M059J (cell line): ENCODE measurements at places on chromosomes 6 and 20. TPM values are rescaled to one million over a fixed set of nuclear protein-coding genes. Genes with fewer than 3 reads are reported as not detected.

Gene SOD2
- 73.2 and 108 TPM in 2 replicates for total RNA-seq

GRCh38 chr20:11182720-11183119, 508.9 kb upstream of the JAG1 start:
- no peak for DNase-seq

GRCh38 chr6:13228264-13229204, 99.8 kb downstream of the TBC1D7 start:
- DNase-seq, result no peak

GRCh38 chr6:69735027-69735426, 61.8 kb downstream of the LMBRD1 start:
- peak; percentile 1 for DNase-seq

DNA sequence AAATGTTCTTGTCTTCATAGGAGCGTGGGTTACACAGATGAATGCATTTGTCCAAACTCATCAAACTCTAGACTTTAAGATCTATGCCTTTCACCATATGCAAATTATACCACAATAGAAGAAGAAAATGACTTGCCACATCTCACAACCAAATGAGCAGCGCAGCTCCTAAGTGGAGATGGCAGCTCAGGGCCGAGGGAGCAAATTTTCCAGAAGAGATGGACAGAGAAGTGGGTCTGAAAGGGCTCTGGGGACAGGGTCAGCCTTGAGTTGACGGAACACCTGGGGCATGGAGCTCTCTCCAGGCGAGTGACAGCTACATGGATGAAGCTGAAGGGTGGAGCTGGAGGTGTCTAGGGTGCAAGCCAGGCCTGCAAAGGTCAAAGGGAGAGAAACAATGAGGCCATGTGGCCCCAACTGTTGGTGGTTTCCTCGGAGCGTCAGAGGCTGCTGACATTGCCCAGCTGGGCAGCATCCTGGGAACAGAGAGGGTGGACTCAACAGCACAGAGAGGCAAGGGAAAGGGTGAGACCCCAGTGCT, 228.3 kb downstream of the NRN1 start:
- no peak for DNase-seq

DNA sequence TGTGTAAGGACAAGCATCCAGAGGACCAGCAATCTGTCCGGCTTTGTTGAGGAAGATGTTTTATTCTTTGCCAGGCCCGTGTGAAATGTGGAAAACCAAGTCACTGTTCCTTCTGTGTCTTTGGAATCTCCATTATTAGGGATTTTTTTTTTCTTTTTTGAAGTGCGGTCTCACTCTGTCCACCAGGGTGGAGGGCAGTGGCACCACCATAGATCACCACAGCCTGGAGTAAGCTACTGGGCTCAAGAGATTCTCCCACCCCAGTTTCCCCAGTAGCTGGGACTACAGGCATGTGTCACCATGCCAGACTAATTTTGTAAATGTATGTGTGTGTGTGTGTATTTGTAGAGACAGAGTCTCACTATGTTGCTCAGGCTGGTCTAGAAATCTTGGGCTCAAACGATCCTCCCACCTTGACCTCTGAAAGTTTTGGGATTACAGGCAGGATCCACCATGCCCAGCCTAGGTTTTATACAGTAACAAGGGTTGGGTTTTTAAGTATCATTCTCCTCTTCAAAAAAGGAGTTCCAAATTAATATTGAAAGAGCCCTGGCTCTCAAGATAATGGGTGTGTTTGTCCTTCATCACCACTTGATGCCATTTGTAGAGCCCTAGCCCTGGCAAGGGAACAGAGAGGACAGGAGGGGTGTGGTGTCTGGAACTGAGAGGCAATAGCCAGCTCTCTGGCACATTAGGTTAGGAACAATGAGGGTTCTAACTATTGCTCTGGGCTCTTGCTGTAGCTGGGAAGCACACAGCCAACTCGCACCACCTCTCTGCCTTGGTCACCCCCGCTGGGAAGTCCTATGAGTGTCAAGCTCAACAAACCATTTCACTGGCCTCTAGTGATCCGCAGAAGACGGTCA, 3.1 kb downstream of the LAMP5 start:
- no peak for DNase-seq

Gene GRIK2
- total RNA-seq, result 0.12 and 2.4 TPM in 2 replicates

GRCh38 chr20:31260326-31260932, 3.0 kb downstream of the DEFB115 start:
- DNase-seq, result peak; percentile 20

GRCh38 chr20:51732096-51732791, 35.9 kb downstream of the ATP9A start:
- peak; percentile 38 for DNase-seq

GRCh38 chr6:20349225-20349624, 52.5 kb upstream of the E2F3 start:
- DNase-seq, result no peak

DNA sequence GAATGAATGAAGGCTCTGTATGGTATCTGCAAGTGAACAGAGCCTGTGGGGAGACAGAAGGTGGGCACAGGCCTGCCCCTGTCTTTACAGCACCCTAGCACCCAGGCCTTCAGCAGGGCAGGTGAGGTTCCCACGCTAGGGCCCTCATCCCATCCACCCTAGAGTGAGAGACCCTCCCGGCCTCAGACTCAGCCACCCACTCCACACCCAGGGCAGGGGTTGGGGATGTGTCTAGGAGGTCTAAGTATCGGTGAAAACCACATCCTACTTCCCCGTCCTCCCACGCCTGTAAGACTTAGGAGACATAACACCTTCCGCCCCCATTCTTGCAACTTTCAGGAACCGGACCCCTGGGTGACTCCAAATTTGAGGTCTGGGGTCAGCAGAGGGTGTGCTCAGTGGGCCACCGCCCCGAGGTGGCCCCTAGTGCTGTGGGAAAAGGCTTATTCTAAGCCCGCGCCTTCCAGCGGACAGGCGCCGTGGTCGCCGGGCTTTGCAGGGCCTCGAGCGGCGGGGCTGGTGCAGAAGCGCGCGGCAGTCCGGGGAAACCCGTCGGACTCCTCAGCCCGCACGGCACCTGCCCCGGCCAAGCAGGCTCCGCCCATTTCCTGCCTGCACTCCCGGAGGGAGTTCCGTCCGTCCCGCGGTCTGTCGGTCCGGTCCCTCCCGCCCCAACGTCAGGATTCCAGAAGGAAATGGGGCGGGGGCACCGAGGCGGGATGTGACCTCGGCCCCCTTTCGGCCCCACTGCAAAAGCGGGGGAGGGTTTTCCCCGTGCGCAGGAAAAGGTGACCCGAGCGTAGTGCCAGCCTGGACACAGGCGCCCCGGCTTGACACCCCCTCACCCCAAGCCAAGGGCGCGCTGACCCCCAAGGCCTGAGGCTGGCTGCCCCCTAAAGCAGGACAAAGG, 868 bp downstream of the SAMD10 start:
- no peak for DNase-seq

Gene CD83
- total RNA-seq, result 6.8 and 8.9 TPM in 2 replicates

Gene SAMD10
- total RNA-seq, result 0.42 and 1.2 TPM in 2 replicates

Gene HLA-DOB
- total RNA-seq, result 5.7 and 6.3 TPM in 2 replicates

GRCh38 chr6:33412140-33413009, 1.6 kb downstream of the PHF1 start:
- no peak for DNase-seq

DNA sequence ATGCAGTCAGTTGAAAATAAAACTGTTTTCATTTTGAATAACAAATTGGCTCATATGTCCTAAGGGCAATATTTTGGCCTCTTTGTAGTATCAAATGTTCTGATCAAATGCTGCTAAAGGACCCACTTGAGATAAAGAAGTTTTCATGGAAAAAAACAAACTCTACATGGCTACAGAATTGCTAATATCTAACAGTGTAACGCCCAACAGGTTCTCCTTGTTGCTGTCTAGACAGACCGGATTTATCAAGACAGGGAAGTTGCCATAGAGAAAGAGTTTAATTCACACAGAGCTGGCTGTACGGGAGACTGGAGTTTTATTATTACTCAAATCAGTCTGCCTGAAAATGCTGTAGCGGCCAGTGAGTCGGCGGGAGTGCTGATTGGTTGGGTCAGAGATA, 19.4 kb upstream of the MAN1A1 start:
- no peak for DNase-seq

DNA sequence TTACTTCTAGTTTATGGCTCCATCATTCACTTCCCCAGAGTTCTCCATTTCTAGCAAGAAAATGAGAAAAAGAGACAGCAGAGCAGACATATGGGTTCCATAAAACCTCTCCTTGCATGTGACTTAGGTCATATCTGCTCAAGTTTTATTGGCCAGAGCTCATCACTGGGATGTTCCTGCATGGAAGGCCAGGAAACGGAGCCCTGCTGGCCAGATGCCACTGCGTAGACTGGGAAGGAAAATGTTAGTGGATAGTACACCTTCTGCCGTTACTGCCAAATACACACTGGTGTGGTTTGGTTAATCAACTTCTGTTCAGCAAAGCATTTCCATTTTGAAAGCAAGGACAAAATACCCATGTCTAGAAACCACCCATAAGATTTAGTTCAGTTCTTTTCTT, 220.6 kb upstream of the TSHZ2 start:
- DNase-seq, result no peak

- DNase-seq, result peak; percentile 61
These were observed 181.6 kb upstream of the RGS17 start for GRCh38 chr6:153312634-153313033.

Gene GTSF1L
- total RNA-seq, result not detected in 2 replicates

- DNase-seq, result no peak
These were observed 23.8 kb upstream of the TMEM30A start for GRCh38 chr6:75308250-75308988.

Gene CLVS2
- total RNA-seq, result not detected in 2 replicates

Gene HLA-DQB1
- not detected in 2 replicates for total RNA-seq

GRCh38 chr6:106039897-106040592, 46.1 kb upstream of the PRDM1 start:
- DNase-seq, result peak; percentile 51

Gene CCN6
- not detected in 2 replicates for total RNA-seq

Gene SLC17A1
- not detected in 2 replicates for total RNA-seq

- no peak for DNase-seq
These were observed 5.3 kb downstream of the GHRH start for GRCh38 chr20:37256286-37256685.

- no peak for DNase-seq
These were observed 10.7 kb downstream of the TXNDC5 start for GRCh38 chr6:7899889-7900213.

DNA sequence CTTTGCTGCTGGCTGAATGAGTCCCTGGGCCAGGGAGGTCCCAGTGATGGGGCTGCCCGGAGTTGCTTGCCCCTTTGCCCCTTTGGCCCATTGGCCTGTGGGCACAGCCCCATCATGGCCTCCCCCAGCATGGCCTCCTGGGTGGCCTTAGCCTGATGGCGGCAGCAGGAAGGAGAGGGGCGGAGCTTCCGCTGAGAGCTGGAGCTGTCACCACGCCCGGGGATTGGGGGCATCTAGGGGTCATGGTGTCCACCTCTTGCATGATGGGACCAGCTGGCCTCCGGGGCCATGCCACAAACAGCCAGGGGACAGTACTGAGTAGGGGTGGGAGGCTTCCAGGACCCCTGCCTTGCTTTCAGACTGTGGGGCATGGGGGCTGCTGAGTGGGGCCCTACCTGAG, 31.5 kb upstream of the GATA5 start:
- no peak for DNase-seq

GRCh38 chr6:163663575-163663974, 249.1 kb downstream of the QKI start:
- no peak for DNase-seq

DNA sequence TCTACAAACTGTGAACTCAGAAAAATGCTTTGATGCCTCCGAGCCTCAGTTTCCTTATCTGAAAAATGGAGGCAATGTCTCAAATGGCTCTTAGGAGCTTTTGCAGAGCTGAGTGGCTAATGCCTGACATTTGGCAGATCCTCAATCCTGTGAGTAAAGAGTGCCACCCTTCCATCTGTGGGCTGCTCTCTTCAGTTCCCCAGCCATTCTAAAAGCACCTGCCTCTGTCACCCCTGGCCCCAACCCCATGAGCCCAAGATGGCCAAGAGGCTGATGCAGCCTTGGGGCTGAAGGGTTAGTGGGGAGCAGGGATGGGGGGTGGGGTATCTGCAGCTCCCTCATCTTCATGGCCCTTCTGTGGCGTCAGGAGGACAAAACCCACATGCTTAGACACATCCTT, 14.5 kb upstream of the GUCA1A start:
- DNase-seq, result no peak

- DNase-seq, result no peak
These were observed 136.0 kb downstream of the CCDC170 start for GRCh38 chr6:151629791-151630190.

Gene POU5F1
- total RNA-seq, result 0.39 TPM in 1 of 2 replicates, not detected in the other

DNA sequence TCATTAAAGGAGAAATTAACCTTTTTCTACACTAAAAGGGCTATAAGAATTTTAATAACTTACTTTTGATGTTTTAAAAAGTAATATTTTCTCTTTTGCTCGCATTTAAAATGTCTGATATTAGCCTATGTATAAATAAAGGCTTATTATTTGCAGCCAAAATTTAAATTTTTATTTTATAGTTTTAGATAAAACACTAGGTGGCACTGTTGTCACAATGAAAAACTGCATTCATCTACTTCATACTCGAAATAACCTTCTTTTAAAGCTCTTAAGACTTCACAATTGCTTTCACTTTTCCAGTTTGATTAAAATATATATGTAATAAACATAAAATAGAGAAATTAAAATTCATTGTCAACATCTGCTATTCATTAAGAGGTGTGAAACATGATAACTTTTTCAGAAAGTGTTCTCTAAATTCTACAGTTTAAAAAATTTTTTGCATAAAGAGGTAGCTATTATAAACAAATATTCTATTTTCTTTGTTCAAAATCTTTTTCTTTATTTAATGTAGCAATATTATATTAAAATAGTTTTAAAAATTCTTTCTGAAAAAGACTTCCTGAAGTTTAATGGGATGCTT, 78.8 kb upstream of the DEFB112 start:
- DNase-seq, result peak; percentile 17

DNA sequence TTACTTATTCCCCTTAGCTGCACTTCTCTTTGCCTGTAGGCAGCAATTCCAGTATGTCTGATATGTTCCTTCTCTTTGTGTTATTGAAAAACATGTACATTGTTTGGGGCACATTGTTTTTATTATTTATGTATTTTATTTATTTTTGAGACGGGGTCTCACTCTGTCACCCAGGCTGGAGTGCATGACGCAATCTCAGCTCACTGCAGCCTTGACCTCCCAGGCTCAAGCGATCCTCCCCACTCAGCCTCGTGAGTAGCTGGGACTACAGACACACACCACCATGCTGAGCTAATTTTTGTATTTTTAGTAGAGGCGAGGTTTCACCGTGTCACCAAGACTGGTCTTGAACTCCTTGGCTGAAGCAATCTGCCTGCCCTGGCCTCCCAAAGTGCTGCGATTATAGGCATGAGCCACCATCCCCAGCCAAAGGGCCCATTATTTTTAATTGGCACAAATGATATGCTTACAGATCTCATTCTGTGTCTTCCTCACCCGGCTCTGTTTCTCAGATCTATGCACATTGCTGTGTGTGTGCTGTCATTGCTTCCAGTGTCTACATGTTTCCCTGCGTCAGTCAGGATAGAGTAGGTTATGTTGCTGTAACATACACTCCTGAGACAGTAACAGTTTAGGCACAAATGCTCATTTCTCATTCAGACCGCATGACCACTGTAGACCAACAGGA, 54.1 kb upstream of the NELFCD start:
- DNase-seq, result no peak

- peak; percentile 19 for DNase-seq
These were observed 31.9 kb upstream of the PRELID3B start for GRCh38 chr20:59074456-59074855.

GRCh38 chr6:116238083-116238482, 15.8 kb downstream of the TSPYL4 start:
- no peak for DNase-seq

Gene FAM209B
- not detected in 2 replicates for total RNA-seq
